ENCODE measurements at places on chromosomes 2 and 18.

DNA sequence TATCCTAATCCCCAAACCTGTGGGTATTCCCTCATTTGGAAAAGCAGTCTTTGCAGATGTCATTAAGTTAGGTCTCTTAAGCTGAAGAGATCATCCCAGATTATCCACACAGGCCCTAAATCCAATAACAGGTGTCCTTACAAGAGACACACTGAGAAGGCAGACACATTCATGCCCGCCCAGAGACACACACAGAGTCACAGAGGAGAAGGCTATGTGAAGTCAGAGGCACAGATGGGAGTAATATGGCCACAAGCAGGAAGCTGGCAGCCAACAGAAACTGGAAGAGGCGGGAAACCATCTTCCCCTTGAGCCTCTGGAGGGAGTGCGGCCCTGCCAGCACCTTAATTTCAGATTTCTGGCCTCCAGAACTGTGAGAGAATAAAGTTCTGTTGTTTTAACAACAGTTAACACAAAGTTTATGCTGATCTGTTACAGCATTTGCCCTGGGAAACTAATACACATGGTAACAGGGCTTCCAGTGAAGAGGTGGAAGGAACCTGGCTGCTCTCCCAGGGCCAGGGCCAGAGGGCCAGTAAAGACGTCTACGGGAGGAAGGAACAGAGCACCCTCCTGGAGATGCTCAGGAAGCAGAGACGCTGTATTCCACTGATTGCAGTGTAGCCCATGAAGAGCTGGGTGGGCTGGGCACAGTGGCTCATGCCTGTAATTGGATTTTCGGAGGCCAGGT lies 217.5 kb downstream of the GLI2 start:
- DNase-seq: no peak

- DNase-seq: no peak
Measured at GRCh38 chr2:17643031-17643615, 102.6 kb downstream of the VSNL1 start.

DNA sequence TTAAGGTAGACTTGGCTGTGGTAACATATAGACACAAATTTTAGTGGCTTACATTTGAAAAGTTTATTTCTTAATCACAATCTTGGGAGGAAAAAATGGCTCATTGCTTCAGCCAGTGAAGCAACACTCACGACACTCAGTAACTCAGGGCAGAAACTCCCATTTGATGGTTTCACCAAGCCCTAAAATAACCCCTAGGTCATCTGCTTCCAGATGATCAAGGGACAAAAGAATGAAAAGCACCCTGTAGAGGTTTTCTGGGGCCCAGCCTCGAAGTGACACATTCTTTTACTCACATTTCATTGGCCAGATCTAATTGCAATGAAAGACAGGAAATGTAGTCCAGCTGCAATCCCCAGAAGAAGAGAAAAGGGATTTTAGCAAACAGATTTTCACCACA lies 275.9 kb downstream of the TMX3 start:
- DNase-seq: no peak

DNA sequence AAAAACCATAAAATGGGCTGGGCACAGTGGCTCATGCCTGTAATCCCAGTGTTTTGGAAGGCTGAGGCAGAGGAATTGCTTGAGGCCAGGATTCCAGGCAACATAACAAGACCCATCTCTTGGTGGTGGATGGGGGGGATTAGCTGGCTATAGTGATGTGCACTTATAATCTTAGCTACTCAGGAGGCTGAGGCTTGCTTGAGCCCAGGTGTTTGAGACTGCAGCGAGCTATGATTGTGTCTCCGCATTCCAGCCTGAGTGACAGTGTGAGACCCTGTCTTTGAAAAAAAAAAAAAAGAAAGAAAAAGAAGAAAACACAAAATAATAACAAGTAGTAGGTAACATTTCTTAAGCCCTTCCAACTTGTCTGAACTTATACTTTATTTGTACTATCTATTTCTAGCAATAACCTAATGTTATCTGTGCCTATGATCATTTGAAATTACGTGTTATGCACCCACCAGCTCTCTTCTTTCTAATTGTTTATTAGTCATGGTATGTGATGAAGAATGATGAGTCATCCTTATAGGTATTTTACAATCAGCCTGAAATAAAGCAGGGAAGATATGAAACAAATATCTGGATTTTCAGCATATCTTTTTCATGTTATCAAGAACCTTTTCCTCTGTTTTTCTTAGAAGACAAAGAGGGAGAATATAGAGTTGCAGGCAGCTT lies 129.3 kb upstream of the UNC80 start:
- DNase-seq: no peak

DNA sequence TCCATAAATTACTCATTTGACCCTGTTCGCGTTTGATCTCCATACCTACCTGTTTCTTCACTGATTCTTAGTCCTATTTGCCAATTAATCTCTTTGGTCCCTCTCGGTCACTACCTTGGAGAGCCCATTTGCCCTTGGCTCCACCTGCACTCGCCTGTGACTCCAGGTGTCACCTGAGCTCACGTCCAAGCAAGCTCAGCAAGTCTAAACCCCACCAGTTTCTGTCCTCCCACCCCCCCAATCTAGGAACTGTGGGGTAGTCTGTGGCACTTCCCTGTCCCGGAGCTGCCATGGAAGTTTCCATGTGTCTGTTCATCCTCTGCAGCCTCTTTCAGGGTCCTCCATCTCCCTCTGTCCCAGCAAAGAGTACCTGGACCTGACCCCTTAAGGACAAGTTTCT lies 68.1 kb upstream of the BCL2L11 start:
- DNase-seq: no peak

GRCh38 chr2:10964052-10964790 lies 52.5 kb downstream of the KCNF1 start:
- DNase-seq: no peak

GRCh38 chr18:7117390-7118355 lies at the start of gene LAMA1:
LAMA1 (minus strand) TSS chr18:7117797; CDS start chr18:7117720, 77 bp downstream.
- DNase-seq: no peak

- no peak for DNase-seq
Measured at GRCh38 chr2:77270433-77270832, 251.7 kb downstream of the LRRTM4 start.

DNA sequence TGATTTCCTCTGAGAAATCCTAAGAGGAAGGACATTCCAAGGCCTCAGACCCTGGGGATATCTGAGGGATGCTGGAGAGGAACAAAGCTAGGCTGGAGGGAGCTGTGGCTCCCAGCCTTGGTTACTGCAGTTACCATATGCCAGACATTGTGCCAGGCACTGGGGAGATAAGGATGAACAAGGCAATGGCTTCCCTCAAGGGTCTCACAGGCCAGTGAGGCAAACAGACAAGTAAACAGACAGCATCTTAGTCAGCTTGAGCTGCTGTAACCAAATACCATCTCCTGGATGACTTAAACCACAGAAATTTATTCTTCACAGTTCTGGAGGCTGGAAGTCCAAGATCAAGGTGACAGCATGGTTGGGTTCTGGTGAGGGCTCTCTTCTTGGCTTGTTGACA lies 91.8 kb downstream of the SKA1 start:
- no peak for DNase-seq

GRCh38 chr2:235021752-235022151 lies 69.9 kb downstream of the SH3BP4 start:
- no peak for DNase-seq

DNA sequence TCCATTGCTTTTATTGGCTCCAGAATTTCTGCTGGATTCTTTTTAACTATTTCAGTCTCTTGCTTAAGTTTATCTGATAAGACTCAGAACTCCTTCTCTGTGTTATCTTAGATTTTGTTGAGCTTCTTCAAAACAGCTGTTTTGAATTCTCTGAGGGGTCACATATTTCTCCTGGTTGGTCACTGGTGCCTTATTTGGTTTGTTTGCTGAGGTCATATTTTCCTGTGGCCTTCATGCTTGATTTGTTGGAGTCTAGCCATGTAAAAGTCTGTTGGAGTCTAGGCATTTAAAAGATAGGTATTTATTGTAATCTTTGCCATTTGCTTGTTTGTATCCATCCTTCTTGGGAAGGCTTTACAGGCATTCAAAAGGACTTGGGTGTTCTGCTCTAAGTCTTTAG lies 398.7 kb downstream of the DSEL start:
- no peak for DNase-seq

GRCh38 chr18:79401494-79402208 lies 5.9 kb downstream of the NFATC1 start:
- no peak for DNase-seq

All from stimulated activated CD4-positive, alpha-beta T cell treated with anti-CD3 and anti-CD28 coated beads, Interleukin-2, amount 100 ng/mL, for 48 hours (primary cell).